Osteoblast (primary cell): ENCODE measurements at places on chromosomes 11 and 22. TPM values are rescaled to one million over a fixed set of nuclear protein-coding genes. Genes with fewer than 3 reads are reported as not detected.

ZNRD2 gene
- 37.1 and 42.3 TPM in 2 replicates for total RNA-seq

- no peak for DNase-seq
Observed at GRCh38 chr11:112797092-112797491, 164.1 kb upstream of the NCAM1 start.

DNA sequence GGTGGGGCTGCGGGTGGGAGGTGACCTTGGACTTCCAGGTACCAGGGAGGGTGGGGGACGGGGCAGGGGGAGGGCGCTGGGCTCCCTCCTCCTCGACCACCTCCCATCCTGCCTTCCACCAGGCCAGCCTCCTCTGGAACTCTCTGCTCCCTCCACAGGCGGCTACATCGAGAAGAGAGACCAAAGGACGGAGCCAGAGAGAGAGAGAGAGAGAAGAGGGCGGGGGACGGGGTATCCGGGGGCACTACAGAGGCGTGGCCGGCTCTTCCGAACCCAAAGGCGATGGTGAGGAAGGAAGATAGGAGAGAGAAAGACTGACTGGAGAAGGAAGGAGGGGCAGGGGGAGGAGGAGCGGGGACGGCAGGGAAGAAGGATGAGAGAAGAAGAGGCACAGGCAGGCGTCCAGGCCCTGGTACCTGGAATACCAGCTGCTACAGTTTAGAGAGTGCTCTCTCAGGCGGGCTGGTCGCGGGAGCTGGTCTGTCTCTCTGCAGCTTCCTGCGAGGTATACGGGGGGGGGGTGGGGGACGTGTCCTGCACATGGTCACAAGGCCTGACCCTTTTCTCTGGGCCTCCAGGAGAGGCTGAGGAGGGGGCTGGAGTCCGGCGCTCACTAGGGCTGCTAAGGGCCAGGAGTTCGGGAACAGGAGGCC lies 38.0 kb downstream of the IGSF9B start:
- DNase-seq, result peak; percentile 63

DNA sequence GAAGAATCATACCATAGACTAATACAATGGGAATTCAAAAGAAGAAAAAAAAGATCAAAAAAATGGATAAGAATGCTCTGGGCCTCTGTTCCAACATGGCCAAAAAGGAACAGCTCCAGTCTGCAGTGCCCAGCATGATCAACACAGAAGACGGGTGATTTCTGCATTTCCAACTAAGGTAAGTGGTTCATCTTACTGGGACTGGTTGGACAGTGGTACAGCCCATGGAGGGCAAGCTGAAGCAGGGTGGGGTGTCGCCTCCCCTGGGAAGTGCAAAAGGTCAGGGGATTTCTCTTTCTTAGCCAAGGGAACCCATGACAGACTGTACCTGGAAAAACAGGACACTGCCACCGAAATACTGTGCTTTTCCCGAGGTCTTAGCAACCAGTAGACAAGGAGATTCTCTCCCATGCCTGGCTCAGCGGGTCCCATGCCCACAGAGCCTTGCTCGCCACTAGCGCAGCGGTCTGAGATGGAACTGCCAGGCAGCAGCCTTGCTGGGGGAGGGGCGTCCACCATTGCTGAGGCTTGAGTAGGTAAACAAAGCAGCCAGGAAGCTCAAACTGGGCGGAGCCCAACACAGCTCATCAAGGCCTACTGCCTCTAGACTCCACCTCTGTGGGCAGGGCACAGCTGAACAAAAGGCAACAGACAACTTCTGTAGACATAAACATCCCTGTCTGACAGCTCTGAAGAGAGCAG lies 428.4 kb downstream of the MN1 start:
- DNase-seq, result no peak

DNA sequence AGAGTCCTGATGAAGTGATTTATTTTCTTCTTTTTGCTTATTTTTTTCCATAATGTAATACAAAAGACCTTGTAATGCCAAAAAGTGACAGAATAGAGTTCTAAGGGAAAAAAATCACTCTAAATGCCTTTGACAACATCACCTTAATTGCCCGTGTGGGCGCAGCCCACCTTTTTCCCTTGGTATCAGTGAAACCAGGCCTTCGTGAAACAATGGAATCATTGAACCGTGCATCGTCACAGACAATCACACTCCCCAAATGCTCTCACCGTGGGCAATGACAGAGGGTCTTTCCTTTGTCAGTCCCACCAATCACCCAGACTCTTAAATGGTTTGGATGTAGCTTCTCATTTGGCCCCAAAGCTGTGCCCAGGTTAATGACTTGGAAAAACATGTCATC lies 9.6 kb upstream of the SLC6A5 start:
- no peak for DNase-seq
